ENCODE measurements at places on chromosomes 5 and 9. TPM values are rescaled to one million over a fixed set of nuclear protein-coding genes. Genes with fewer than 3 reads are reported as not detected.

Gene ENTPD8
- total RNA-seq: not detected

Gene SH3RF2
- total RNA-seq: not detected

GRCh38 chr5:120806202-120806601, 342.1 kb downstream of the PRR16 start:
- DNase-seq: no peak

DNA sequence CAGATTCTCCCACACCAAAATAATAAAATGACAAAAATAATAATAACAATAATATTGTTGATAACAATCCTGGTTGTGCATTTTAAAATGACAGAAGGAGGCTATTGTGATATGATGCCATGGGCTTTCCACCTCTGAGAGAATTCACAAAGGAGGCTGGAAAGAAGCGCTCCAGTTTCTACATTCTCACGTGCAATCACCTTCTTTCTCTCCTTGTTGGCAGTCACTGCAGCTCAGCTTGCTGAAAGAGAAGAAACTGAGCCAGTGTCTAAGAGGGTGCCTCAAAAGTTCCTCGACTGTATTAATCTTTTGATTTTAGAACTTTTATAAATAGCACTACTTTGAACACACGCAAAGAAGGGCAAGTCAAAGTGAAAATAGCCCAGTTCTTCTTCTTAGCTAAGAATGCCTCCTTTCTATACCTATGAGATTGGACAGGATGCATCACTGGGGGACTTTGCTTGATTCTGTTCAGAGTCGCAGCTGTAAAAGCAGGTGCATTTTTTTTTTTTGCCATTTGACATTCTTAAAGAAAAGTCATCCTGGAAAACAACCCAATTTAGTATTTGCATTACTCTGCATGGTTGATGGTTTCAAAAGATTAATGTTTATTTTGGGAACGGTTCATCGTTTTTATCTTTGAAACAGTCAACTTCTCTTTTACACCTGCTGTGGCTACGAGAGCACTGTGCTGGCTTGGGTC, 12.4 kb upstream of the SUB1 start:
- peak; percentile 89 for DNase-seq

DNA sequence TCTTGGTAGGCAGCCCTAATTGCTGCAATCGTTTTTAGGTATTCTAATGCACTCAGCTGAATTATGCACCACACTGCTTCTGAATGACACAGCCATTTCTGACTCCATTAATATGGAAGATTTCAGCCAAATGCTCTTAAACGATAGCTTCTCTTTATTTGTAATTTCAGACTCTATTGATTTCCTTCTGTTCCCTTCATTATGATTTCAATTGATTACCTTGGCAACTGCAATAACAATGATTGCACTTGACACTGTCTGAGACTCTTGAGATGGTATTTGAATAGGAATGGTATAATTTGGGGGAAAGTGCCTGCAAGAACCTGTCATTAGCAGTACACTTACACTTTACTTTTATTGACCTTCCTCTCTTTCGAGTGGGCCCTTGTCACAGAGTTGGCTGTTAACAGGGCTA, 296.1 kb upstream of the DMAC1 start:
- DNase-seq: no peak

Gene ZBED3
- total RNA-seq: 4.2 TPM

- DNase-seq: no peak
These were observed 170.0 kb downstream of the ARL15 start for GRCh38 chr5:54140247-54140840.

Gene NUTM2G
- not detected for total RNA-seq

GRCh38 chr9:135506327-135507103, 6.0 kb downstream of the MRPS2 start:
- no peak for DNase-seq

Gene PCDHA4
- not detected for total RNA-seq

- DNase-seq: peak; percentile 87
These were observed 36.2 kb downstream of the VAV2 start for GRCh38 chr9:133955821-133956411.

GRCh38 chr5:8521991-8522390, 653.0 kb downstream of the MTRR start:
- no peak for DNase-seq

GRCh38 chr5:40416588-40416987, 263.1 kb upstream of the PTGER4 start:
- no peak for DNase-seq

DNA sequence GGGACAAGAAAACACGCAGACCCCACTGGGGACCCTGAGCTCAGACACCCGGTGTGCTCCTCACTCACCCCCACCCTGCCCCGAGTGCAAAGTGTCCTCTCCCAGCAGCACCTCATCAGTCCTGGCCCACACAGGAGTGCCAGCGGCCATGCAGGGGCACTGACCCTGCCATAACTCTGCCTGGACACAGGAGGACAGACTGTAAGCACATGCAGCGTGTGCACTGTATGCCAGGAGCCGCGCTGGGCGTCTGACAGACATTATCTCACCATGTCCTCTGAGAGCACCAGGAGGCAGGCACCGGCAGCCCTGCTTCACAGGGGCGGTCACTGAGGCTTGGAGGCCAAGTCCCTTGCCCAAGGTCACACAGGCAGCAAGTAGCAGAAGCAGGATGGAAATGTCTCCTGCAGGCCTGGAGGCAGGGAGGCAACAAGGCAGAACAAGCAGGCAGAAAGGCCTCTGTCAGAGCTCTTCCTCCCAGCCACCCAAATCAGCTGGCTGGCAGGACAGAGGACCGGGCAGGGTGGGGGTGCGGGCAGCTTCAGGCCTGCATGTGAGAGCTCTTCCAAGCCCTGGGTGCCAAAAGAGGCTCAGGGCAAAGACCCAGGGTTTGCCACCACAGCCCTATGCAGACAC, 8.4 kb downstream of the EEIG1 start:
- no peak for DNase-seq

- DNase-seq: no peak
These were observed 82.6 kb downstream of the GALNT10 start for GRCh38 chr5:154273028-154273617.

DNA sequence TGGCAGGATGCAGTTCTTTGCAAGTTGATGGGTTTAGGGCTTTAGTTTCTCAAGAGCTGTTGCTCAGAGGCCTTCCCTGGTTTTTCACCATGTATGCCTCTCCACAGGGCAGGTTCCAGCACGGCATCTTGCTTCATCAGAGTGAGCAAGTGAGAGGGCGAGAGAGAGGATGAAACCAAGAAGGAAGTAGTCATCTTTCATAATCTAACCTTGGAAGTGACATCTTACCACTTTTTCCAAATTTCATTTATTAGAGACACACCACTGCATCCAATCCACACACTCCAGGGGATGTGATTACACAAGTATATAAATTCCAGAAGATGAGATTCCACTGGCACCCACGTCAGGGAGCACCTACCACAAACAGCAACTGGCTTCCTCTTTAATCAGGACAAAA, 294.4 kb downstream of the MARCHF11 start:
- DNase-seq: no peak

Gene YIPF5
- total RNA-seq: 21.3 TPM

Gene IL5
- not detected for total RNA-seq

Gene NRG2
- total RNA-seq: not detected

DNA sequence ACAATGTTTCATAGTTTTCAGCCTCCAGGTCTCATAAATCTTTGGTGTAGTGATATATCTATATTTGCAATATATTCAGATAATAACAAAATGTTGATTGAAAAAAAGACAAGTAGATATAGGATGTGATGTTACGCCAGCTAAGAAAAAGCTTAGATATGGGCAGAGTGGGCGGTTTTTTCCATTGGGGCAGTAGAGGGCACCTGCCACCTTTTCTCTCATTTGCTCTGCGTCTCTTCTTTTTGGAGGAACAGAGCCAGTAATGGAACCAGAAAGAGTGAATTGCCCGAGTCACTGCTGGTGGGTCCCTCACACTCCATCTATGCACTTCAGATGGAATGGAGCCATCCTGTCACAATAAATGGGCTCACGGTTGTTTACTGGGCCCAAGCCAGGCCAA, 62.1 kb upstream of the FANCC start:
- peak; percentile 52 for DNase-seq

- DNase-seq: no peak
These were observed 30.5 kb downstream of the PCSK1 start for GRCh38 chr5:96402500-96402899.

DNA sequence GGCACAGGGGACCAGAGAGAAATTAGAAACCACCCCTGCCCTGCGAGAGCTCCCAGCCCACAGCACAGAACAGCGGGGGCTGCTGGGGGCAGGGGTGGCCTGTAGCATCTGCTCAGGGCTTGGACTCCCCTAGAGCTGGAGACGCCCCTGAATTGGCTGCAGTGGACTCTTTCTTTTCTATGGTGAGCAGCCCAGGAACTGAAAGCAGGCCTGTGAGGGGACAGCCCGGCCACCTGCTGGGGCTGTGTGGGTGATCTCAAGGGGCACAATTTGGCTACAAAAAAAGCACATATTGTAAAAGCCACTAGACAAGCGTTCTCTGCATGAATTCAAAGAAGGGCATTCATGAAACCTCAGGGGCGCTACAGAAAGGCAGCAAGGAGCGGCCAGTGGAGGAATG, 57.5 kb upstream of the ICE1 start:
- DNase-seq: no peak

Gene LMNB1
- 94.5 TPM for total RNA-seq

Gene GCNT4
- not detected for total RNA-seq

DNA sequence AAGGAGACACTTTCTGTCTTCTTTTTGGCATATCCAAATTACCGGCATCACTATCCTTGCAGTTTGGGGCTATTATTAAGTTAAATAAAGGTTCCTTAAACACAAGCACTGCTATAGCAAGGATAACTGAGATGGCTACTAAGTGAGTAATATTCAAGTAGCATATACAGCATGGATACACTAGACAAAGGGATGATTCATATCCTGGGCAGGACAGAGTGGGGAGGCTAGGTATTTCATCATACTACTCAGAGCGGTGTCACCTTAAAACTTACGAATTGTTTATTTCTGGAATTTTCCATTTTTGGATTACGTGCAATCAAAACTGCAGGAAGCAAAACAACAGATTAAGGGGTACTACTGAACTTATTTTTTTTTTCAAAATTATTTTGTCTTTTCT, 54.1 kb downstream of the FER start:
- DNase-seq: no peak

Gene ASTN2
- 5.3 TPM for total RNA-seq

Gene STPG3
- total RNA-seq: 0.61 TPM

DNA sequence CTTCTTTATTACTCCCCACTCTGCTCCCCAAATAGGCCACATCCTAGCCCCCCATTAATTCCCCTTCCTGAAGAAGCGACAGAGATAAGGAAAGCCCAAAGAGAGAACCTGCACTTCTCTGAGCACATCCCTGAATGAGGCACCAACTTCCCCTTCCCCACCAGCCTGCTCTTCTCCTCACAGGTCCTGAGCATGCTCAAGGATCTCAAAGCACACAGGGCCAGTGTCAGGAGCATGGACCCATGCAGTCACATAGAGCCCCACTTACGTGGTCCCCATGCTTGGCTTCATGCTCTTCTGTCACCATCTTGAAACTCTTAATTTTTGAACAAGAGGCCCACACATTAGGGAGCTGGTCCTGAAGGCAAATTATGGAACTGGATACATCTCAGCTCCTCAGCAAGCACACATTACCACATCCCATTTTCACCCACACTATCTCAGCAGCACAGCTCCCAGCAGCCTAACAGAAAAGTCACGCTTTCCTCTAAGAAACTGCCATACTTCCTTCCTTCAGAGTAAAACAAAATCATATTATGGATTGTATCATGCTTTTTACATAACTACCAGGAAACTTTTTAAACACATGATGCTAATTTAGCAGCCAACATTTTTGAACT, 99.8 kb downstream of the NFIB start:
- DNase-seq: no peak

Gene ZER1
- 25.4 TPM for total RNA-seq

Gene PCDHB12
- total RNA-seq: not detected

Gene FOXI1
- total RNA-seq: not detected

- DNase-seq: no peak
These were observed 146.4 kb downstream of the GRIA1 start for GRCh38 chr5:153636670-153637451.

Measured in Karpas-422 (cell line).